ENCODE measurements at places on chromosomes 12 and 14.

DNA sequence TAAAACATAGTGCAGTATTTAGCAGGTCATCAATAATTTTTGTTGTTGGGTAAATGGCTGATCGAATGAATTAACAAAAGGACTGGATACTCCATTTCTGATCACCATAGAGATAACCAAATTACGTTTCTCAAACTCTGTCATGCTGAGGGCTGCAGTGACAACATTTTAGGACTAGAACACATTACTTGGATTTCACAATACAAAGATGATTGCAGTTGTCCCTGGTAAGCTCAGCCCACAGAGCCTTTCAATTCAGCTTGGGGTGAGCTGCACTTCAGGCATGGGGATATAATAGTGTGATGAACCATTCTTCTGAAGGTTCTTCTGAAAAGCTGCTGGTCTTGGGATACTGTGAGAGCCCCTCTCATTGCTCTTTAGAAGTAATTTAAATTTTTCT lies 74.3 kb downstream of the FAR2 start:
- DNase-seq = no peak

- no peak for DNase-seq
Observed at GRCh38 chr14:73394317-73394716, 64.0 kb downstream of the NUMB start.

GRCh38 chr12:125110641-125111360 lies 45.6 kb downstream of the AACS start:
- DNase-seq = no peak

DNA sequence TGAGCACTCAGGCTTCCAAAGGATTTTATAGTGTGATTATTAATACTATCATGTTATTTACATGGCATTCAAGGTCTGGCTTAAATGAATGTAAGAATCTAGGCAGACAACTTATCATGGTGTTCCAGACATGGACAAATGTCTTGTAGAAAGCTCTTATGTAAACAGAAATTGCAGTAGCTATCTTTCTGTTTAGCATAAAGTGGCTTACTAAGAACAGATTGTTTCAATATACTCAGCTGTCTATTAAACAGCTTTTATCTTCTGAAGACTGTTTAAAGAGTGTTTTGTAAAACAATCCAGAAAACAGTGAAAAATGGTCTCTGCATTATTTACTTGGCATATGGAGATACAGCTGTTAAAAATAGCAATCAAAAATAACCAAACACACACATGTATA lies 1061.8 kb upstream of the SEL1L start:
- DNase-seq = no peak

- DNase-seq = no peak
Observed at GRCh38 chr14:32382704-32383103, 53.6 kb downstream of the AKAP6 start.

DNA sequence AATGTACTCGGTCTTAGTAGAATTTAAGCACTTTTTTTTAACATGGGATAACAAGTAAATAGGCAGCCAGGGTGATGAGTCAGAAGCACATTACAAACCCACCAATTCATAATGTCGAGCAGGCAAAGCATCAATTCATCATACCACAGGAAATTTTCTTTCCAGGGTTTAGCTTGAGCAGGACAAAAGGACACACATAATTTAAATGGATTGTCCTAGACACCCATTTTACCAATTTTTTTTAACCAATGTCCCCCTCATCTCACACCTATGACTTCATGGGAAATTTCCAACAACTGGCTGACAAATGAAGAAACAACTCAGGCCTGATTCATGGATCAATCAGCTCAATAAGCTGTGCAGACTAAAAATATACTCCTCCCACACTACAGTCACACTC lies 58.8 kb upstream of the FOXG1 start:
- no peak for DNase-seq

DNA sequence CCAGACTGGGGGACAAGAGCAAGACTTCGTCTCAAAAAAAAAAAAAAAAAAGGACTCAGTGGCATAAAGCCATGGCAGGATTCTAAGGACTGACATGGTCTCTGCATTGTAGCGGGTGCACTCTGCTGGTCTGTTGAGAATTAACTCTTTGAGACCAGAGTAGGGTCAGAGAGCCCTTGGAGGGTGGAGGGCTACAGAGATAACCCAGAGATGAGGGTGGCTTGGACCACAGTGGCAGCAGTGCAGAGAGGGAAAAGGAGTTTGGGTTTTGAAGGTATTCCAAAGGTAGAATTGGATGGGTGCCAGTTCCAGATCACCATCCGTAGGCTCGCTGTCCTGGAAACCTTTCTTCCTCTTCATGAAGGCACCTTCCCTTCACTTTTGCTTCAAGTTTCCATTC lies 14.3 kb upstream of the DYNC1H1 start:
- DNase-seq = no peak

GRCh38 chr12:74317078-74317601 lies 220.5 kb upstream of the ATXN7L3B start:
- DNase-seq = no peak

DNA sequence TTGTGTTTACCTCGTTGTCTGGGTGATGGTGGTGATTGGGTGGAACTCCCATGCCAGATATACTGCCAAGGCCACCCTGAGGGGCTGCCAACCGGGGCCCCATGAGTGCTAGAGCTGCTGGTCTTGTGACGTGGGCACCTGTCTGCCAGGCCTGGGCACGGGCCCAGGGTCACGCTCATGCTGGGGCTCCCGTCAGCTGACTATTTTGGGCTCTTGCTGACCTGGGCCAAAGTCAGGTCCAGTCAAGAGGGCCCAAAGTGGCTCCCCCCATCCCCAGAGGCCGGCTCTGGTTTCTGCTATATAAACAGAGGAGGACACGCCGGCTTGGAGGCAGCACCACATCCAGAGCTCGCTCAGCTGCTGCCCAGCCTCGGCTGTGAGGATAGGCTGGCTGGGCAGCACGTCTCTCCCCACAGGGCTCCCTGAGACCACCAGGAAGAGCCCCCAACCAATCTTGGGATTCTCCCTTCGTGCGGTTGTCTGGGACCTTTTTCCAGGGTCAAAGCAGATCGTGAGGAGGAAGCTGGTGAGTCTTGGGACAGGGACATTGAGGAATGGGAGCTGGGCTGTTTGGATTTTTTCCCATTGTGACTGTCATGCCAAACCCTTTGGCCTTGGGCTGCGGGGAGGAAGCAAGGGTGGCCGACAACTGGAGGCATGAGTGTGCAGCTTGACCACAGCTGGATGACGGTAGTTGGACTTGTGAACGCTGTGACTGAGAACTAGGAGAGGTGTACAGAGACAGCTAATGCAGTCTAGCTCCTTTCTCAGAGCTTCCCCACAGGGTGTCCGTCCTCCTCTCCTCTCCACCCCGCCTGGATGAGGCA lies 7.6 kb upstream of the NR4A1 start:
- no peak for DNase-seq

- DNase-seq = no peak
Observed at GRCh38 chr12:110638796-110639195, 24.9 kb downstream of the TCTN1 start.

- no peak for DNase-seq
Observed at GRCh38 chr14:99077076-99077843, 194.7 kb downstream of the BCL11B start.

DNA sequence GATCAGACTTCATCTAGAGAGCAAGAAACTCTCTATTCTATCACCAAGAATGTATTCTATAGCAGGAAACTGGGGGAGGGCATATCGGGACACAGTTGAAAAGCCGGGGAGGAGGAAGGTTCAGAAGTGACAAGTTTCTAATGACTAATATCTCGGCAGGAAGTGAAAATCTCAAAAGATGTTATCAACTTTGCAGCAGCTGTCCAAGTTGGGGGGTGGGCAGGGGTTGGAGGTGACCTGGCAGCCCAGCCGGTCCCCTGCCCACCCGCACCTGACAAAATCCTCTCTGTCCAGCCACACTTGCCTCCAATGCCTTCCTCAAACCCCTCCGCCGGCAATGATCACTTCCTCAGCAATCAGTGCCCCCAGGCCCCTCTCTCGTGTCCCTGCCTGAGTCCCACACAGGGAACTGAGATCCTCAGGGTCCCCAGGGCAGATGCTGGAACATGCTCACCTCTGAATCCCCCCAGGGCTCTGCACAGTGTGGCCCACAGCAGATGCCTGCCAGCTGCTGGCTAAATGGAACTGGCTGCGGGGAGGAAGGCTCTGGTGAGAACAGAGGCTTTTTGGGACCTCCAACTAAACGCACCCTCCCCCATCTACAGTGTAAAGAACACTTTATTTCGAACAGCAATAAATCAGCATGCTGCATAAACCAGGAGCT lies 43.9 kb downstream of the CCDC88C start:
- no peak for DNase-seq

DNA sequence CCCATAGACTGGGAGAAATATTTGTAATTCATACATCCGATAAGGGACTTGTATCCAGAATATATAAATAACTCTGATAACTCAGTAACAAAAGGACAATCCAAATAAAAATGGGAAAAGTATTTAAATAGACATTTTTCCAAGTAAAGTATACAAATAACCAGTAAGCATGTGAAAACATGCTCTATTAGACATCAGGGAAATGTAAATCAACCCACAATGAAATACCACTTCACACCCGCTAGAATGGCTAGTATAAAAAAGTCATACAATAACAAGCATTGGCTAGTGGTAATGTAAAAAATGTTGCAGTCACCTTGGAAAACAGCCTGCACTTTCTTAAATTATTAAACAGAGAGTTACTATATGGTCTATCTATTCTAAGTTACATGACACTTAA lies 650.7 kb downstream of the C12orf50 start:
- DNase-seq = no peak

- no peak for DNase-seq
Observed at GRCh38 chr14:31835049-31835448, 242.1 kb upstream of the ARHGAP5 start.

GRCh38 chr14:50060871-50061663 lies 55.3 kb downstream of the VCPKMT start:
- DNase-seq = peak; percentile 61

- no peak for DNase-seq
Observed at GRCh38 chr12:85664429-85664828, 171.8 kb downstream of the RASSF9 start.

DNA sequence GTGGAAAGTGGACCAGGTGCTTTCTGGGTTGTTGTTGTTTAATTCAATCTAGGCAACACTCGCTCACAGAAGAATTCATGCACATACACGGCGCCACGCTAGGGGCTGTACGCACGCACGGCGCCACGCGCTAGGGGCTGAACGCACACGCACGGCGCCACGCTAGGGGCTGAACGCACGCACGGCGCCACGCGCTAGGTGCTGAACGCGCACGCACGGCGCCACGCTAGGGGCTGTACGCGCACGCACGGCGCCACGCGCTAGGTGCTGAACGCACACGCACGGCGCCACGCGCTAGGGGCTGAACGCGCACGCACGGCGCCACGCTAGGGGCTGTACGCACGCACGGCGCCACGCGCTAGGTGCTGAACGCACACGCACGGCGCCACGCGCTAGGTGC lies 54.3 kb downstream of the NINJ2 start:
- DNase-seq = no peak

- peak; percentile 79 for DNase-seq
Observed at GRCh38 chr14:102523569-102524450, 14.2 kb upstream of the ANKRD9 start.

GRCh38 chr14:70908935-70909641 lies 1.8 kb downstream of the PCNX1 start:
- no peak for DNase-seq

GRCh38 chr12:67647799-67648520 lies 585 bp upstream of the DYRK2 start:
- peak; percentile 90 for DNase-seq

GRCh38 chr14:99401621-99402284 lies 78.9 kb downstream of the SETD3 start:
- no peak for DNase-seq

DNA sequence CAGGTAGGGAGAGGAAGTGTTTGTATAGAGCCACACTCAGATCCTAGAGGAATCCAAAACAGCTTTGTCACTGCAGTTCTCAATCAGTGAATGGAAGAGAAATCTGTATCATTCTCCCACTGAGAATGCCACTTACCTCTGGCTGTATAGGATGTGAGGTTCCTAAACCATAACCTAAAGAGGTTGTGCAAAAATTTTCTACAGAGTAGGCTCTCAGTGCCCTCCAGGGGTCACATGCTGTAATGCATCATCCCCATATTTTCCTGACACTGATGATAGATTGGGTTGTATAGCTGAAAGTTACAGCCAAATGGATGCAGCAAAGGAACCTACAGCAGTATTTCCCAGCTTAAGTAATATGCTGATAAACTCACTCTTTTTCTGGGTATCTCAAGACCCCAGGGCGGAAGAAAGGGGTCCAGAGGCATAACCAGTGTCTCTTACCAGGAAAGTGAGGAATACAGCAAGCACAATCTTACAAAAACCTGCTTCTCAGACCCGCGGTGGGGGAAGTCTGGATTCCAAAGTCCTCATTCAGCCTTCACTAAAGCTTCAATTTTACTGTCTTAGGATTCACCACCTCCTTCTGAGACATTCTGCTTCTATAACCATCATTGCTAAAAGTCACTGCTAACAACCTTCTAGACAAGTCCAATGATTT lies 3.8 kb downstream of the BCDIN3D start:
- DNase-seq = no peak

DNA sequence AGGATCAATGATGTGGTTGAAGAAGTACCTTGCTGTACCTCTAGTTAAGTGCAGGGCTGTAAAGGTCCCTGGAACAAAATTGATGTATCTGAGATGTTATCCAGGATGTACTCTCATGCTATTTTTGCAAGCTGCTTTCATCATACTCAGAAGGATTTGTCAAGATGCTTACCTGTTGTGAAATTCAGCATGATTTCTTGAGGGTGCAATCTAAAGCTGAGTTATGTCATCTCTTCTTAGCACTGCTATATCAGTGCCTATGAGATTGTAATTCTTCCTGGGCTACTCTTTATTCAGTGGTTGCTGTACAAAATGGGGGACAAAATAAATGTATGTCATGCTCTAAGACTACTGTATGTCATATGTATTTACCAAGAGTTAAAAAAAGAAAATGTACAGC lies 340.7 kb upstream of the LMO3 start:
- DNase-seq = no peak

DNA sequence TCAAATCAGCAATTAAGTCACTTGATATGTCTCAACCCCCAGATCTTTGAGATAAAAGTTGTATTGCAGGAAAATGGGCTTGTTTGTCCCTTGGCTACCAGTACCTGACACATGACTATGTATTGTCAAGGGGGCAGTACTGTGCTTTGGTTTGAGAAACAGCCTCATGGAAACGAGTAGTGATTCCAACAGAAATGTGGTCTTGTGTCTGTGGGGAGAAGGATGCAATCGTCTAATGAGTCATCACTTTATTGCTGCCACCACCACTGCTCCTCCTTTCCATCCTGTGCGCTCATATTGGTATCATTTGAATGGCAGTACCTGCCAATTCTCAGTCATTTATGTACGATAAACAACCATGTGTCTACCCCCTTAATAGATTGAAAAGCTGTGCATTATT lies 72.8 kb upstream of the ARHGAP5 start:
- DNase-seq = no peak

- no peak for DNase-seq
Observed at GRCh38 chr14:88164906-88165534, 158.0 kb downstream of the KCNK10 start.

GRCh38 chr14:105927096-105928060 lies 401.0 kb downstream of the TMEM121 start:
- DNase-seq = no peak

GRCh38 chr12:28799348-28799747 lies 349.7 kb upstream of the FAR2 start:
- no peak for DNase-seq

GRCh38 chr12:91577586-91578539 lies 395.2 kb upstream of the DCN start:
- no peak for DNase-seq

- peak; percentile 54 for DNase-seq
Observed at GRCh38 chr12:70719672-70720420, 82.6 kb upstream of the PTPRB start.

- DNase-seq = no peak
Observed at GRCh38 chr14:64082837-64083236, 211.3 kb downstream of the ESR2 start.
